PC-9 (cell line): ENCODE measurements at places on chromosomes 5 and 9. TPM values are rescaled to one million over a fixed set of nuclear protein-coding genes. Genes with fewer than 3 reads are reported as not detected.

- no peak for DNase-seq
Observed at GRCh38 chr5:100575815-100576214, 40.6 kb downstream of the FAM174A start.

GRCh38 chr5:173300389-173301047 lies 27.7 kb downstream of the STC2 start:
- no peak for DNase-seq

DNA sequence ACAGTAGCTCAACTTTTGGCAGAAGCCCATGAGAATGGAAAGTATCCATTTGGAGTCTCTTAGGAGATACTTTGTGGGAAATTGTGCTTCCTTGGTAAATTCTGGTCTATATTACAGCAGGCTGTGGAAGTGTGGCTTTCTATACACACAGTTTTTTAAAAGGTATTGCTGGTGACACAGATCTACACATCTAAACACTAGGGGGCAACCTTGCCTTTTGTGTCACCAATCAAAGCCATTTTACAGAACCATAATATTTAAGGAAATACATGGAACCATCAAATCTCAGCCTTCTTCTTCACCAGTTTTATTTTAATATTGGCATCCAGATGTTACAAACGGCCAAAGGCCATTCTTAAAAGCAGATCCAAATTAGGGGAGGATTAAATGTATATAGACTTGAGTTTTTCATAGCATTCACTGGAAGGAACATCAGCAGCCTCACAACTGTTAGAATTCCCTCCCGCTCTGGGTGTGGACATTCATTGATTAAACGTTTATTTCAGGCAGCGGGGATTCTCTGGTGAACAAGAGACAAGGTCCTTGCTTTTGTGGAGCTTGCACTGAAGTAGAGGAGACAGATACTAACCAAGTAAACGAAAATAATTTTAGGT lies 132.4 kb upstream of the EPB41L4A start:
- DNase-seq = no peak

DNA sequence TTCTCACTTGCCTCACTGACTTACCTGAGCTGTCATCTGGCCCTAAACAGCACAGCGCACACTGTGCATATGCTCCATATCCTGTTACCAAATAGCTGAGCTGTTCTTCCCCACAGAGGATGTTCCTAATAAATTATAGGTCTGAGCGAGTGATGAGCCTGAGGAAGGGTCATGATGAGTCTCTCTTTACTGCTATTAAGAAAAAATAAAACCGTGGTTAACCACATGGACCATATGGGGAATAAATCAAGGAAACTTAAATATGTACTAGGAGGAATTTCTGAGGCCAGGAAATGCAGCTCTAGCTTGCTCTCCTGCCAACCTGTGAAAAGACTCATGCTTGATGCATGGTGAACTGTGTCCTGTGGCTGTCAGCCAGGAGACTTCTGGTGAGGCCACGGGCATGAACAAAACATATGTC lies 424.8 kb upstream of the DMAC1 start:
- no peak for DNase-seq

- no peak for DNase-seq
Observed at GRCh38 chr5:169195601-169196000, 105.3 kb downstream of the SLIT3 start.

- DNase-seq = no peak
Observed at GRCh38 chr9:132606066-132606465, 23.7 kb downstream of the BARHL1 start.

DNA sequence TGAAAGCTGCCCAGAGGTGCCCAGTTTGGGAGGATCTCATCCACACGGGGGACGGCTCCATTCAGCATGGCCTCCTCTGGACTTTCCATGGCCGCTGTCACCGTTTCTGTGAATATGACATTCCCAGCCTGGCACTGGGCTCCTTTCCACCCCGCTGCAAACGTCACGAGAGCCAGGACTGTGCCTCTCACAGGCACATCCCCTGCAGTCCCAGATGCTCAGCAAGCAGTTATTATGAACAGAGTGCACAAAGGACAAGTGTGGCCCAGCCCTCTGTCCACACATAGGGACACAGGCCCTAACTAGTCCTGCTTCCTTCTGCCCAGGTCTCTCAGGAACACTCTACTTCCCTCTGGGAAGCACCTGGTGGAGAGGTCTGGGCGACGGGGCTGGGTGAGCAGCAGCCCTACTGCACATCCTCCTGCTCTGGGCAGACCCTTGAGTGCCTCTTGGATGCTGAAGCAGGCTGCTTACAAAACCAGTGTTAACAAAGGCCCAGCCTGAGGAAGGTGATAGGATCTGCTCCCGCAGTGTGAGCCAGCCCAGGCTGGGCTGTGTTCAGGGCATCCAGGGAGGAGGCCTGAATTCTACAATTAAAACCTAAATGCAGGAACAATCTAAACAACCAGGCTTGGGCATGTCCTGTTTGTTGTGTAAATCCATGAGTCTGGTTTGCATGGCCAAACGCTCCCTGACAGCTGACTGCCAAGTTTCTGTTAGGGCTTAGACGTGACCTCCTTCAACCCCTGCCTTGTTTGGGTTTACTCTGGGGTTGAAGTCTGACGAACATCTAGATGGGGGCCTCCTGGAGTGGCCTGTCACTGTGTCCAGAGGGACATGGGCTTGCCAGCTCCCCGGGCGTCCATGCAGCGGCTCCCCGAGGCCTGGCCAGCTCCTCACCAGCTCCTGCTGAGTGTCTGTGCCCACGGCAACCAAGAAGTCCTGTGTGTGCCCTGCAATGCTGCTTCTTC lies 269.8 kb downstream of the GADD45G start:
- DNase-seq = no peak

DNA sequence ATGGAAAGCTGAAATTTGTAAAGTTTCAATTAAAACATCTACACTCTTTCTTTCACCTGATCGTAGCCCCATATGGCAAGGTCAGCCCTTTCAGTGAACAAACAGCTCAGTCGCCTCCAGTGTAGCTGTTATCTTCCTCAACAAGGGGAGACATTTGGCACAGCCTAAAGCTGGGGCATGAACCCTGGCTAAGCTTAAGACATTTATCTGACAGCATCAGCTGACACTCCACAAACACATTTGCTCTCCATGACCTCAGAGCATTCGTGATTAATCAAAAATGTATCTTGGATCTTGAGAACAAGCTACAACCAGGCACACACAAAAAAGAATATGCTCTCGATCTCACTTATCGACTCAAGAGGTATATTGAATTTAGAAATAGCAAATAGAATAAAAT lies 67.3 kb downstream of the POU5F2 start:
- no peak for DNase-seq

- DNase-seq = no peak
Observed at GRCh38 chr9:90442723-90443122, 199.9 kb downstream of the DIRAS2 start.

- DNase-seq = no peak
Observed at GRCh38 chr9:111937301-111937700, 40.7 kb downstream of the UGCG start.

DNA sequence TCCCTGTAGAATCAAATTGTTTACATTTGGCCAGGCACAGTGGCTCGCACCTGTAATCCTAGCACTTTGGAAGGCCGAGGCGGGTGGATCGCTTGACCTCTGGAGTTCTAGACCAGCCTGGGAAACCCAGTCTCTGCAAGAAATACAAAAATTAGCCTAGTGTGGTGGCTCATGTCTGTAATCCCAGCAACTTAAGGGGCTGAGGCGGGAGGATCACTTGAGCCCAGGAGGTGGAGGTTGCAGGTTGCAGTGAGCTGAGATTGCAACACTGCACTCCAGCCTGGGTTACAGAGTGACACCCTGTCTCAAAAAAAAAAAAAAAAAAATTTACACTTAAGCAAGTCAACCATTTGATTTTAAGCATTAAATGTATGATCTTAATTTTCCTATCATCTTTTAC lies 17.5 kb upstream of the IQGAP2 start:
- no peak for DNase-seq

DNA sequence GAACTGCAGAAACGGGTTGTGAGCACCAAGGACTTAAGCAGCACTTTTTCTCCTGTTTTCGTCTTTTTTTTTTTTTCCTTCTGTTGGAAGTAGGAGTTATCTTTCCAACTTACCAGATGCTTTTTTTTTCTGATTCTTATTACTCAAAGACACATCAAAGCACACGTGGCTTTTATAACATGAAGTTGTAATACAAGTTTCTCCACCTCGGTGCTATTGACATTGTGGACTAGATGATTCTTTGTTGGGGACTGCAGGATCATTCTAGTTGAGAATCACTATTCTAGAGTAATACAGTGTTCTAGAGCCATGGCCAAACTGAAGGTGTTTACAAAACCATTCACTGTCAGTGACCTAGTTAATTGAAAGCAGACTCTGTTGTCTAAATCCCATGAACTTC lies 51.5 kb downstream of the MYO10 start:
- DNase-seq = no peak

- DNase-seq = no peak
Observed at GRCh38 chr5:150291388-150292385, 2.1 kb upstream of the CAMK2A start.

DNA sequence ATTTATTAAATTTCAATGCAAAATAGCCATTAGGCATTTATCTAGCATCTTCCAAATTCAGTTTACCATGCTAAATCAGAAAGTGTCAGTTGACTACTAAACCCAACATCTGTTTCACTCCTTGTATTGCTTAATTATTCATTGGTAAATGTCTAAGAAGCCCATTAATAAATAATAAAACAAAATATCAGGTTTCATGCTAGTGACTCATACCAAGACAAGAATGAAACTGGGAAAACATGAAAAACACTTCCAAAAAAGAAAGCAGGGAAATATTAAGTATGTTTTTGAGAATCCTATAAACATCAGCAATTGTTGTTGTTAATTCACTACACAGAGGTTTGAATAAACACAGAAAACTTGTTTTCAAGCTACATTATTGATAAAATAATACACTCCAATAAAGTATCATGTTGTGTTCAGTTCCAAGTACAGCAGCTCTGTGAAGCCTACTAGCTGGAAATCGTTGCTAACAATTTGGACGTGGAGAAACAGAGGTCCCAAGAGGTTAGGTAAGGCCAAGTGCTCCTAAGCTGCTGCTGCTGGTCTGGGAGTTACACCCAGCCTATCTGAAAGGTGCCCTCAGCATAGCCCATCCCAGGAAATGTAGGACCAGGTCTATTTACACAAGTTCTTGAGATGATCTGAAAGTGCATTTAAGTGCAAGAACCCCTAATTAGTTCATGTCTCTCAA lies 78.8 kb downstream of the GNAQ start:
- DNase-seq = no peak

DNA sequence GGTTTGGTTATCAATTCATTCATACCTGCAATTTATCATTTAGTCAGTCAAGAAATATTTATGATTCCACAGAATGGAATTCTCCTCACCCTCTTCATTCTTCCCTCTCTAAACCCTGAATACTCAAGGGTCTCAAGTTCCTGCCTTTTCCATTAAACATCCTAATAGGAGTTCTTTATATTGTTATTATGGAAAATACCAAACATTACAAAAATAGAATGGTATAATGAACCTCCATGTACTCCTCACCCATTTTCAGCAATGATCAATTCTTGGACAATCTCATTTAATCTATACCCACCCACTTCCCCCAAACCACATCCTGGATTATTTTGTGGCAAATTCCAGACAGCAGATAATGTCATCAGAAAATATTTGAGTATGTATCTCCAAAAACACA lies 74.5 kb downstream of the ADAMTS12 start:
- no peak for DNase-seq

- DNase-seq = no peak
Observed at GRCh38 chr5:14851999-14852526, 19.5 kb downstream of the ANKH start.

- DNase-seq = no peak
Observed at GRCh38 chr9:89436326-89436725, 61.6 kb downstream of the SEMA4D start.

The PCDHA9 gene
- not detected in 2 replicates for total RNA-seq

The CATSPER3 gene
- total RNA-seq = 0.57 and 0.68 TPM in 2 replicates

The EGR1 gene
- 24.7 and 31.0 TPM in 2 replicates for total RNA-seq

The C5orf52 gene
- not detected in 2 replicates for total RNA-seq

The GABRA6 gene
- total RNA-seq = not detected in 2 replicates

The SLC25A2 gene
- total RNA-seq = 0.33 and 0.55 TPM in 2 replicates

The FBP2 gene
- total RNA-seq = not detected in 2 replicates

The CCNI2 gene
- 1.2 and 1.7 TPM in 2 replicates for total RNA-seq

The MYORG gene
- 3.0 and 3.1 TPM in 2 replicates for total RNA-seq

The KIF27 gene
- total RNA-seq = 9.0 and 13.3 TPM in 2 replicates

The AQP7 gene
- 0.59 TPM in 1 of 2 replicates, not detected in the other for total RNA-seq

The SHC3 gene
- 12.9 and 15.9 TPM in 2 replicates for total RNA-seq

The ANKRD31 gene
- total RNA-seq = 0.23 and 0.48 TPM in 2 replicates
